ENCODE measurements at places on chromosomes 12 and 14.

DNA sequence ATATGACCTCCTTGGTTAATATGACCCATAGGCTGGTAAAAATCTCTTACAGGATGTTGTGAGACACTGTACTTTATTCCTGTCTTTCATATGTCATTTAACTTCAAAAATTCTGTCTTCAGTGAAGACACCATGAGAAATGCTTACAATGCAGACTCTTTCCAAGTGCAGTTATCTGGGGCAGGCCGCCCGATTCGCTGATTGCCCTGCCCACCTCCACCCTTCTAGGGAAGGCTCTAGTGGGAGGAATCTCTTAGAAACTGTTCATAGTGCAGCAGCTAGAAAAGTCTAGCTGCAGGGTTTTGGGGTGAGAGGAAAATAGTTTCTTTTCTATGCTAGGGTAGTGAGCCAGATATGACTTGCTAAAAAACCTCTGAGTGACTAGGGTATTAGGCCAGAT lies 15.0 kb upstream of the CIPC start:
- no peak for DNase-seq

DNA sequence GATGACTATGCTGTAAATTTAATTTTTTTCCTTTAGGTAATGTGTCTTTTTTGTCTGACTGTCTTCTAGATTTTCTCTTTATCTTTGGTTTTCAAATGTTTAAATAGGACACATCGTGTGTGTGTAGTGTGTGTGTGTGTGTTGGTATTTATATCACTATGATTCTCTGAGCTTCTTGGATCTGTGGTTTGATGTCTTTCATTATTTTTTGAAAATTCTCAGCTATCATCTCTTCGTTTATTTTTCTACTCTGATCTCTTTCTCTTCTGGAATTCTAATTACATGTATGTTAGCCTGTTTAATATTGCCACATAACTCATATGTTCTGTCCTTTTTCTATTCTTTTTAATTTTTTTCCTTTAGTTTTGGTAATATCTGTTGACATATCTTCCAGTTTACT lies 73.5 kb upstream of the OR10AD1 start:
- no peak for DNase-seq

- DNase-seq: no peak
Measured at GRCh38 chr14:21467616-21468015, 9.1 kb downstream of the RAB2B start.

GRCh38 chr12:39392154-39392925 lies 50.6 kb downstream of the KIF21A start:
- DNase-seq: no peak

GRCh38 chr14:53055003-53055402 lies 98.1 kb downstream of the DDHD1 start:
- no peak for DNase-seq

- no peak for DNase-seq
Measured at GRCh38 chr14:64363265-64363846, 24.8 kb upstream of the MTHFD1 start.

DNA sequence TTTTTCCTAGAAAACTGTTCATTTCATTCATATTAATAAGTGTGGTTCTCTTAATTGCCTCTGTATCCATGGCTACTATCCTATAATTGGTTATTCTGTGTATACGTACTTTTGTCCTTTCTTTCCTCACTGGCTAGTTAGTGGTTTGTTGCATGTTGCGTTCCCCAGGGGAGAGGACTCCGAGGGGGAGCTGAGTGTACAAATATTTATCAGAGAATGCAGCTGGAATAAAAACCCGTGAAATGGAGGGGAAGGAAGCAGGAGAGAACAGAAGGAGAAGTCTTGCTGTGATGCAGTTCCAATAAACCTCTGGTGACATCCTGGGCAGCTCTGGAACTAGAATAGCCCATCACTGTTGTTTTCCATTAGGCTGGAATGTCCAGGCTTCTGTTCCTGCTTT lies 117.1 kb upstream of the RGS6 start:
- DNase-seq: no peak
